ENCODE measurements at places on chromosomes 12 and 14.

DNA sequence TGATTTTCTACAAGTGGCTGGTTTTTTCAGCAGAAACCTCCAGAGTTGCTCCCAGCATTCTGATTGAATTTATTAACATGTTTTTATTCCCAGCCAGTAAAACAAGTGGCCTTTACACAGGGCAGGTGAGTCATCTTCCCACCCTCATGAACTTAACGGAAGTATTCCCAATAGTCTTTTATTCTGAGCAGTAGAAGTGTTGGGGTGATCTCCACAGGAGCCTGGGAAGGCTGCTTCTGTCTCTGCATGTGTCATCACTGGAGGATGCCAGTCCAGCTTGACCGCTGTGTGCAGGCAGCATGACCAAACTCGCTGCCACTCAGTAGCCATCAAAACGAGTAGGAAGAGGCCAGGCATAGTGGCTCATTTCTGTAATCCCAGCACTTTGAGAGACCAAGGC, 13.4 kb upstream of the DNAH10 start:
- no peak for DNase-seq

DNA sequence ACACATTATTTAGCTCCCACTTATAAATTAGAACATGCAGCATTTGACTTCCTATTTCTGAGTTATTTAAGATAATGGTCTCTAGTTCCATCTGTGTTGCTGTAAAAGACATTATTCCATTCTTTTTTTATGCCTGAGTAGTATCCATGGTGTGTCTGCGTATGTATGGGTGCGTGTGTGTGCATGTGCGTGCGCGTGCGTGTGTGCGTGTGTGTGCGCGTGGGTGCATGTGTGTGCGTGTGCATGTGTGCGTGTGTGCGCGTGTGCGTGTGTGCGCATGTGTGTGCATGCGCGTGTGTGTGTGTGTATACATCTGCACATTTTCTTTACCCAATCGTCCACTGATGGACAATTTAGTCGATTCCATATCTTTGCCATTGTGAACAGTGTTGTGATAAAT, 479.4 kb upstream of the TMEM132C start:
- no peak for DNase-seq

DNA sequence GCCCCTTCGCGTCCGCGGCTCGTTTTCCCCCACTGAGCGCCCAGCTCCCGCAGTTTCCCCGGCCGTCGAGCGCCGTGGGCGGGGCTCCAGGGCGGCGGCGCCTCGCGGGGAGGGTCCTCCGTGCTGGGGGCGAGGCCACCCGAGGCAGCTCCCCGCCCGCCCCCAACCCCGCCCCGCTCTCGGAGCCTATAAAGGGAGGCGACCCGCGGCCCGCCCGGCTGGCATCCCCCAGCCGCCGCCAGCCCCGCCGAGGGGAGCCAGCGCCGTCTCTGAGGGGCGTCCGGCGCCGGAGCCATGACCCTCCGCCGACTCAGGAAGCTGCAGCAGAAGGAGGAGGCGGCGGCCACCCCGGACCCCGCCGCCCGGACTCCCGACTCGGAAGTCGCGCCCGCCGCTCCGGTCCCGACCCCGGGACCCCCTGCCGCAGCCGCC, at the start of gene TAMALIN:
TAMALIN (plus strand) TSS at position 221 of the 432 bp plus-strand sequence; CDS start at position 295, 74 bp downstream.
- DNase-seq, result peak; percentile 65

GRCh38 chr14:85061256-85061655, 468.7 kb upstream of the FLRT2 start:
- no peak for DNase-seq

DNA sequence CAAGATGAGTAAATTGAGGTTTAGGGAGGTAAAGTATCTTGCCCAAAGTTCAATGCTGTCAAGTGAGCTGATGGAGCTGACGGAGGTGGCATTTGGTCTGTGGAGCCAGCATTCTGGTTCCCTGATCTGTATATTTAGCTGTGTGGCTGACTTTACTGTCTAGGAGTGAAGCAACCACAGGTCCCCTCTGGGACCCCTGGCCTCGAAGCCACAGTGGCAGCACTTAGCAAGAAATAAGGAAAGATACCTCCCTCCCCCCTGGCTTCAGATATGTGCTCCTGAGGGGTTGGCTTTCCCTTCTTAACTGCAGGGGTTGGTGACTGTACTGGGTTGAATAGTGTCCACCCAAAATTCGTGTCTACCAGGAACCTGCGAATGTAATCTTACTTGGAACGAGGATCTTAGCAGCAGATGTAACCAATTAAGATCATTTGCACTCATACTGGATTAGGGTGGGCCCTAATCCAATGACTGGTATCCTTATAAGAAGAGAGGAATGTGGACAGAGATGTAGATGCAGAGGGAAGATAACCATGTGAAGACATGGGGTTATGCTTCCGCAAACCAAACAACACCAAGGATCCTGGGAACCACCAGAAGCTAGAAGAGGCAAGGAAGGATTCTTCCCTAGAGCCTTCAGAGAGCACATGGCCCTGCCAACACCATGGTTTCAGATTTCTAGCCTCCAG, 2.0 kb upstream of the ACVR1B start:
- no peak for DNase-seq

DNA sequence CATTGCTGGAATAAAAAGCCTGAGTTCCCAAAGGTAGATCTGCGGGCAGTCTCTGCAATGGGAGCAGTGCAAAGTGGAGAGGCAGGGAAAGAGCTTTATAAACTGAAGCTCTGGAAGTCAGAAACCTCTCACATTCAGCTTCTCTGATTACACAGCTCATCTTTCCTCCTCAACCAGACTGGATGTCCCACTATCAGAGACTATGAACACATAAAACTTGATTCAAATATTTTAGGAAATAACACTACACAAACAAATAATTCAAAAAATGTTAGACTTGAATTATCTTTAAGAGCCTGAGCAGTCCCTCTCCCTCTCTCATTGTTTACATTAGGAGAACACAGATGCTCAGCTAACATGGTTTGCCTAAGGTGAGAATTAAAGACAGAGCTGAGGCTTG, 72.9 kb downstream of the DENND5B start:
- no peak for DNase-seq

DNA sequence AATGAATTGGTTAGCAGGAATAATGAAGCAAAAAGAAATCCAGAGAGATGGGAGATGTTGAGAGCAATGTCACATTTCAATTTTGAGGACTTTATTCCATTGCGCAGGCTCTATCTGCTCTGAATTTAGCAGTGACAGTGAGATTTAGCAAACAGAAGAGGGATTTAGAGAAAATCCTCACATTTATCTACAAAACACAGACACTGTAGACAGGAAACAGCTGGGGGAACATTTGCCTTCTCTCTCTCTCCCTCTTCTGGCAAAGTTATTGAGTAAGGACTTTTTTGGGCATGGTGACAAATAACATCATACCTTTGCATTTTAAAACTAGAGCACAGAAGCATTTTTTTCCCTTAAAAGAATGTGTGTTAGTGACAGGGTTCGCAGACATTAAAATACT, at the start of gene IGF1:
IGF1 (minus strand) TSS at position 158 of the 400 bp plus-strand sequence. CDS start 182 bp downstream, outside the sequence.
- no peak for DNase-seq

- no peak for DNase-seq
These were observed 43.9 kb downstream of the MVK start for GRCh38 chr12:109617491-109617890.

GRCh38 chr12:65922077-65922476, 97.8 kb downstream of the HMGA2 start:
- no peak for DNase-seq

- no peak for DNase-seq
These were observed 86.1 kb downstream of the BCL2L14 start for GRCh38 chr12:12156828-12157227.

- DNase-seq, result no peak
These were observed 513 bp downstream of the PFDN5 start for GRCh38 chr12:53295891-53296219.

DNA sequence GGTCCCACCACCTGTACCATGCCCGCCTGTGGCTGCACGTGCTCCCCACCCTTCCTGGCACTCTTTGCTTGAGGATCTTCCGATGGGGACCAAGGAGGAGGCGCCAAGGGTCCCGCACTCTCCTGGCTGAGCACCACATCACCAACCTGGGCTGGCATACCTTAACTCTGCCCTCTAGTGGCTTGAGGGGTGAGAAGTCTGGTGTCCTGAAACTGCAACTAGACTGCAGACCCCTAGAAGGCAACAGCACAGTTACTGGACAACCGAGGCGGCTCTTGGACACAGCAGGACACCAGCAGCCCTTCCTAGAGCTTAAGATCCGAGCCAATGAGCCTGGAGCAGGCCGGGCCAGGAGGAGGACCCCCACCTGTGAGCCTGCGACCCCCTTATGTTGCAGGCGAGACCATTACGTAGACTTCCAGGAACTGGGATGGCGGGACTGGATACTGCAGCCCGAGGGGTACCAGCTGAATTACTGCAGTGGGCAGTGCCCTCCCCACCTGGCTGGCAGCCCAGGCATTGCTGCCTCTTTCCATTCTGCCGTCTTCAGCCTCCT, 1.1 kb downstream of the INHBE start:
- no peak for DNase-seq

DNA sequence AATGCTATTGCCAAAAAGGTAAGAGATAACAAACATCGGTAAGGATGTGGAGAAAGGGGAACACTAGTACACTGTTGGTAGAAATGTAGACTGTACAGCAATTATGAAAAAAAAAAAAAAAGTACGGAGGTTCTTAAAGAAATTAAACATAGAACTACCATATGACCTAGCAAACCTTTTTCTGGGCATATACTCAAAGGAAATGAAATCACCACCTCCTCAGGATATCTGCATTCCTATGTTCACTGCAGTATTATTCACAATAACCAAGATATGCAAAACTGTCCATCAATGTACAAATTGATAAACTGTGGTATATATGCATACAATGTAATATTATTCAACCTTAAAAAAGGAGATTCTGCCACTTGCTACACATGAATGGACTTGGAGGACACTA, 60.7 kb downstream of the INSM2 start:
- DNase-seq, result no peak

- no peak for DNase-seq
These were observed 140.0 kb upstream of the KITLG start for GRCh38 chr12:88720231-88720630.

DNA sequence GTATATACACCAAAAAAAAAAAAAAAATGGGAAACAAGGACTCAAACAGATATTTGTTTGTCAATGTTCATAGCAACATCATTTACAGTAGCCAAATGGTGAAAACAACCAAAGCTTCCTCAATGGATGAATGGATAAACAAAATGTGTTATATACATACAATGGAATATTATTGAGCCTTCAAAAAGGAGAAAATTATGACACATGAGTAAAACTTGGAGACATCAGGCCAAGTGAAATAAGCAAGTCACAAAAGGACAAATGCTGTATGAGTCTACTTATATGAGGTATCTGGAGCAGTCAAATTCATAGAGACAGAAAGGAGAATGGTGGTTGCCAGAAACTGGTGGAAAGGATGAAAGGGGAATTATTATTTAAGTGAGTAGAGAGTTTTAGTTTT, 7.8 kb downstream of the RNASE9 start:
- no peak for DNase-seq

DNA sequence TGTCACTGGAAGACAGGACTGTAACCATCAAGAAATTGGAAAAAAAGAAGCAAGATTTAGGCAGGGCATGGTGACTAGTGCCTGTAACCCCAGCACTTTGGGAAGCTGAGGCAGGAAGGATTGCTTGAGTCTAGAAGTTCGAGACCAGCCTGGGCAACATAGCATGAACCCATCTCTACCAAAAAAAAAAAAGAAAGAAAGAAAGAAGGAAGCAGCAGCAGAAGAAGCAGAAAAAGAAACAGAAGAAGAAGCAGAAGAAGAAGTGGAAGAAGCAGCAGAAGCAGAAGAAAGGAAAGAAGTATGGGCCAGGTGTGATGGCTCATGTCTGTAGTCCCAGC, 30.5 kb upstream of the LGALS3 start:
- no peak for DNase-seq

GRCh38 chr14:75273272-75274049, 5.2 kb upstream of the FOS start:
- no peak for DNase-seq

DNA sequence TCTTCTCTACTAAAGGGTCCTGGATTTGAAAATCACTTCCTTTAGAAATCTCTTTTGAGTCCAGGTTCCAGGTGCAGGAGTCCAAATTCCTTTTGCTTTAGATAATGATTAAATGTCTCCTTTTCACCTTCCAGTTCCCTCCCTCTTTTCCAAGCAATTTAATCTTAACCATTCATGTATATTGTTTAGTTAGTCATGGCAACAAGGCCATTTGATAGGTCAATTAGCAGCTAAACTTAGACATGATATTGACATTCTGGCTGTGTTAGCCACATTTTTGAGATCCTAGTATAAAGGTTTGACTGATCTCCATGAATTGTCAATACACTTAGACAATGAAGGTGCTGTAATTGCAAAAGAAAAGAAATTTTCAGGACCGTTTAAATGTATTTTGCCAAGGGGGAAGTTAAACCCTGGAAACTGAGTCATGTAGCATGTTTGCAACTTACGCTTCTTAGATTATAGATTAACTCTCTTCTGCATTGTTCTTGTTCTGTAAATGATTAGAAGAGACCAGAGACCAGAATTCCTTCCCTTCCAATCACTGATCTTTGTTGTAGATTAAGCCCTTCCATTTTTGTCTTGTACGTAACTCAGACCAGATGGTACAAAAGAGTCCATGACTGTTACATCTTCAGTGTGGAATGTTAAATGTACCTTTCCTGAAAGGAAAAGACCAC, 12.4 kb upstream of the C12orf75 start:
- no peak for DNase-seq

DNA sequence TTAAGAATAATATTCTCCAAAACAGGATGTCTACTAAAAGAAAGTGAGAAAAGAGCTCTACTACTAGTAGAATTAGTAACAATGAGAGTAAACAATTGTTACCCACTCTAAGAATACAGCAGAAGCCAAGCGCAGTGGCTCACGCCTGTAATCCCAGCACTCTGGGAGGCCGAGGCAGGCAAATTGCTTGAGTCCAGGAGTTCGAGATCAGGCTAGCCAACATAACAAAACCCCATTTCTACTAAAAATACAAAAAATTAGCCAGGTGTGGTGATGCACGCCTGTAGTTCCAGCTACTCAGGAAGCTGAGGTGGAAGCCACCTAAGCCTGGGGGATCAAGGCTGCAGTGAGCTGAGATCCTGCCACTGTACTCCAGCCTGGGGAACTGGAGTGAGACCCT, 4.7 kb downstream of the DNAJC14 start:
- no peak for DNase-seq

GRCh38 chr14:96660667-96661066, 136.5 kb upstream of the VRK1 start:
- DNase-seq, result no peak

GRCh38 chr14:97956581-97957340, 1159.6 kb downstream of the VRK1 start:
- DNase-seq, result no peak

GRCh38 chr14:25041898-25042297, 8.0 kb downstream of the STXBP6 start:
- DNase-seq, result no peak

DNA sequence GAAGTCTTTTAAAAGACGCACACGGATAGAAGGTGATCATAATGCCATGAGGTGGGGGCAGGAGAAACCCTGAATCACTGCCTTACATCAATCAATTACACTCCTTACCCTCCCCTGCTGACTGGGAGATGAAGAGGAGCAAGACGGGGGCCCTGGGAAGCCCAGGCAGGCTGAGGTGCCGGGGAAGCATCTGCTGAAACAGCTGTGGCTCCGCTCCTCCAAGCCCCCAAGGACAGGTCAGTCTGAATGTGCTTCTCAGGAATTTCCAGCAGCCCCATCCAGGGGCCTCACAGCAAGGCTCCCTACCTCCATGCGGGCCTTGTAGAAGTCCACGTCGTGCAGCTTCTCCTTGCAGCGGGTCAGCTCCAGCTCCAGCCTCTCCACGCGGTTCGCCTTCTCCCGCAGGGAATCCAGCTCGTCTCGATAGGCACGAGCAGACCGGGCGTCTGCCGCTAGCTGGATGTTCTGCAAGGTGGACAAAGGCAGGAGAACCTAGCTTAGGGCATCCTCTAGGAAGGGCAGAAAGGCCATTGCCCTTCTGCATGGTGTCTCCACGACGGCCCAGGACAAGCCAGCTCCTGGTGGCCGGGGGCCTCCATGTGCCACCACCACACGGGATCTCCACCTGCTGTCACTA, 79.8 kb downstream of the CCDC88C start:
- no peak for DNase-seq
